ENCODE measurements at places on chromosomes 2 and 18.

DNA sequence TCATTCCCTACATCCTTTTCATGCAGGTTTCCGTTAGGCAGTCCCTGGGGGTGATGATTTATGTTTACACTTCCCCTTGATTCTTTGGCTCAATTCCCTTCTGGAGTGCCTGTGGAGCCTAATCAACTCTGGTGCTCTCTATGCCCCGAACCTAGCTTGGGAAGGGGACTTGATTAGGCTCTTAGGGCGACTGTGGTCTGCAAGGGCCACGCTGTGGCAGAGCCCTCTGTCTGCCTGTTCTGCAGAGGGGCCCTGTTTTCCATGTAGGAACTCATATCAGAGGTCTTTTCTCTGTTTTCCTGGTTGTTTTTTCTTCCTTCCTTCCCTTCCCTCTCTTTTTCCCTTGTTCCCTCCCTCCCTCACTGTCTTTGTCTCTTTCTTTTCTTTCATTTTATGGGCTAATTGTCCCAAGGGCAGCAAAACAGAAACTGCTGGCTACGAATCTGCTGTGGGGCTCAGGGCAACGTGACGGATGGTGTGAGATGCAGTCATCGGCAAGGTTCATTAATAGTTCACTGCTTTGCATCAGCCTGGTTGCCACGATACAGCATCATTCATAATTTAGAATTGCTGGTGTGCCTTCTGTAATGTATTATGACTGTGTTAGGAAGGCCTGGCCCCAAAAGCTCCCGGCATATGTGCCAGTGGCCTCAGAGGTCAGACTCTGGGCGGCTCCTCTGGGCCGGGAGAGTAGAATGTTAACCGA is 134.5 kb downstream of the NAPG start:
- no peaks in the 10 kb centered on the region for H3K4me1 ChIP-seq
- H3K27ac ChIP-seq, result no peak overlapping the region
- peaks cover 2% of the 10 kb centered on the region for H3K36me3 ChIP-seq
- peaks cover 36% of the 10 kb centered on the region for H3K27me3 ChIP-seq

GRCh38 chr2:128774320-128775216 is 455.9 kb upstream of the HS6ST1 start:
- no peak overlapping the region for H3K27ac ChIP-seq
- no peaks in the 10 kb centered on the region for H3K4me1 ChIP-seq
- no peak for DNase-seq
- H3K4me3 ChIP-seq, result no peak overlapping the region

- H3K27ac ChIP-seq, result no peak overlapping the region
- no peak overlapping the region for H3K4me3 ChIP-seq
- no peaks in the 10 kb centered on the region for H3K36me3 ChIP-seq
- H3K4me1 ChIP-seq, result no peaks in the 10 kb centered on the region
Measured at GRCh38 chr2:228938629-228939028, 332.5 kb downstream of the PID1 start.

- no peaks in the 10 kb centered on the region for H3K4me1 ChIP-seq
- no peak for DNase-seq
- no peaks in the 10 kb centered on the region for H3K27me3 ChIP-seq
- peaks cover 6% of the 10 kb centered on the region for H3K36me3 ChIP-seq
- no peak overlapping the region for H3K27ac ChIP-seq
Measured at GRCh38 chr2:165863810-165864261, 69.8 kb upstream of the GALNT3 start.
